Endothelial cell of umbilical vein (primary cell): ENCODE measurements at places on chromosomes 16 and 17. TPM values are rescaled to one million over a fixed set of nuclear protein-coding genes. Genes with fewer than 3 reads are reported as not detected.

- DNase-seq, result peak; percentile 40
Observed at GRCh38 chr17:27457731-27458523, 1.7 kb downstream of the KSR1 start.

GRCh38 chr16:82440336-82440735 lies 186.4 kb upstream of the CDH13 start:
- DNase-seq, result no peak

DNA sequence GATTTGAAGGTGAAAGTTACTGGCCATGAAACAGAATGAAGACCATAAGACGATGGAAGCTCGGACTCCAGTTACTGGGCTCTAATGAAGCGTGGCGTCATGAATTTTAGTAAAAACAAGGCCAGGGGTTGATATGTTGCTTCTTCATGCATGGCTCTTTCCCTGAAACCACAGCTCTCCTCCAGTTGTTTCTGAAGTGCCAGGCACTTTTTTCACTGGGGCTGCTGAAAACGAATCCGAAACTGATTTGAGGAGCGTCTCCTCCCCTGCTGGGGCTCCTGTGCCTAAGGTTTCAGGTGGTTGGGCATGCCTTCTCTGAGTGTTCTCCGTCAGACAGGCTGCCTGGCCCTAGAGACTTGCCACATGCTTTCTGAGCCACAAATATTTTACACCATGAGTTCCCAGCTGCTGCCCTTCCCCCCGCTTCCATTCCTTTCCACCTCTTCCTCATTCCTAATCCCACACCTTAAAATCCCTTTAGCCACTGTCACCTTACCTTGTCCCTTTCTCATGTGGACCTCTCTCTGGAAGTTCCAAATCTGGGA lies 3.7 kb upstream of the MYL4 start:
- no peak for DNase-seq

GRCh38 chr16:56688762-56689161 lies 6.5 kb downstream of the MT1X start:
- DNase-seq, result no peak

- no peak for DNase-seq
Observed at GRCh38 chr16:84813141-84813934, 6.4 kb upstream of the CRISPLD2 start.

- DNase-seq, result peak; percentile 82
Observed at GRCh38 chr17:40019140-40019991, 4.1 kb downstream of the CSF3 start.

- no peak for DNase-seq
Observed at GRCh38 chr17:80795090-80795580, 196.5 kb upstream of the CHMP6 start.

- DNase-seq, result peak; percentile 13
Observed at GRCh38 chr16:47018223-47018891, 44.9 kb upstream of the DNAJA2 start.

- no peak for DNase-seq
Observed at GRCh38 chr17:29549177-29549923, 17.5 kb downstream of the ABHD15 start.

DNA sequence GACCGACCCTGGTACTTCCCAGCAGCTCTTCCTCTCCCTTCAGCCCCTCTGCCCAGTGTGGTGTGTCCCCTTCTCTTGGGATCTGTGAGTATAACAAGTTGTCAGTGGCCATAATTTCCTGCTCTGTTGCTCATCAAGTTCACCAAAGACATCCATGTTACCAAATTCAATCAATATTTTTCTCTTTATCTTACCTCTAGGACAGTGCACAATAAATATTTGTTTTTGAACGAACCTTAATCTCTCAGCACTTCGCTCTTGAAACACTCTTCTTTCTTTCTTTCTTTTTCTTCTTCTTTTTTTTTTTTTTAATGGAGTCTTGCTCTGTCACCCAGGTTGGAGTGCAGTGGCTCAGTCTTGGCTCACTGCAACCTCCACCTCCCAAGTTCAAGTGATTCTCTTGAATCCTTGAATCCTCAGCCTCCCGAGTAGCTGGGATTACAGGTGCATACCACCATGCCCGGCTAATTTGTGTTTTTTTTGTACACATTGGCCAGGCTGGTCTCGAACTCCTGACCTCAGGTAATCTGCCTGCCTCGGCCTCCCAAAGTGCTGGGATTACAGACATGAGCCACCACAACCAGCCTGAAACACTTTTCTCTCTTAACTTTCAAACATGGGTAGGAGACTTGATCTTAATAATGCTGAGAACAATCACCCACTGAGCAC lies 2.7 kb upstream of the UMOD start:
- DNase-seq, result no peak

DNA sequence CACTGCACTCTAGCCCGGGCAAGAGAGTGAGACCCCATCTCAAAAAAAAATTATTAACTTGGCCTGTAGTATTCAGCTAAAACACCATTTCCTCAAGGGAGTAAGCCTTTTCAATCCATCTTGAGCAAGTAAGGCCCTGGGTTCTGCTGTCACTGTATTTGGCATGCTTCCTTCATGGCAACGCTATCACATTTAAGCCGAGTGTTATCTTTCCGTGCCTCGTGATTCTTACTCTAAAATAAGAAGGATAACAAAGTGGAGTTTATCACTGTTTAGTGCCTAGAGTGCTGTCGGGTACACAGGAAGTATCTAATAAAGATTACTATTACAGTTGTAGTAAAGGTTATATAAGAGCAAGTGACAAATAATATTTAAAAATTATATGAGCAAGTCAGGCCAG lies 8.8 kb downstream of the VPS53 start:
- no peak for DNase-seq

- DNase-seq, result no peak
Observed at GRCh38 chr16:78813661-78814311, 714.3 kb downstream of the WWOX start.

GRCh38 chr16:81204798-81205680 lies 33.5 kb upstream of the BCO1 start:
- DNase-seq, result peak; percentile 73

GRCh38 chr16:73526011-73526804 lies 478.3 kb upstream of the ZFHX3 start:
- no peak for DNase-seq

DNA sequence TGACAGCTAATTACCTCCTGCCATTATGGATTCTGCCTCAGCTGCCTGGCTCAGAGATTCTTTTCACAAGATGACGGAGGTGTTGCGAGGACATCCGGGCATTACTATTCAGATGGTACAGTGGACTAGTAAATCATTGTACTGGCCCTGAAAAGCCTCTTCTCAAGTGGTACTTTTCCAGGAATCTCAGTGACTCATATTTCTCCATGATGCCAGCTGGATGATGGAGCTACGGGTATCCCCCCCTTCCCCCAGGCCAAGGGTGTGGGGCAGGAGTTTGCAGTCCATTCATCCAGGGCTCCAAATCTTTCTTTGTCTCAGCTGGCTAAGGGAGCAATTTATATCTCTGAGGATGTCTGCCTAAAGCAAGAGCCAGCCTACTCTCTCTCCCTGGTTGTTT lies 107.7 kb upstream of the GPR139 start:
- DNase-seq, result no peak

- peak; percentile 23 for DNase-seq
Observed at GRCh38 chr17:5283571-5284315, 1.7 kb downstream of the RABEP1 start.

- DNase-seq, result no peak
Observed at GRCh38 chr16:77897831-77898605, 109.7 kb downstream of the VAT1L start.

GRCh38 chr17:36742267-36743000 lies 141.1 kb downstream of the MRM1 start:
- DNase-seq, result no peak

- DNase-seq, result no peak
Observed at GRCh38 chr16:56993204-56993603, 3.8 kb downstream of the NLRC5 start.

DNA sequence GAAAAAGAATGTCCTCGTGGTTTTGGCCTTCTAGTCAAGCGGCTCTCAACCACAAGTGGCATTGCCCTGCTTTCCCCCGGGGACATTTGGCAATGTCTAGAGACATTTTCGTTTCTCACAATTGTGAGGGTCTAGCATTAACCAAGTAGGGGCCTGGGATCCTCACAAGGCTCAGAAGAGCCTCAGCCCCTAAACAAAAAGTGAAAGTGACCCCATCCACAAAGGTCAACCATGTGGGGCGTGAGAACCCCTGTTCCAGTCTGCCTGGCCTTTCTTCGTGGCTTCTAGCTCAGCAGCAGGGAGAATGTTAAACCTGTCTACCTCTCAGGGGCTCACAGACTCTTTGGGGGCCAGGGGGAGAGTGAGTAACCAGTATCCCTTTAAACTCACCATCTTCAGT lies 4.8 kb upstream of the RPL38 start:
- no peak for DNase-seq

GRCh38 chr17:6648181-6648580 lies 3.2 kb downstream of the MED31 start:
- peak; percentile 19 for DNase-seq

- no peak for DNase-seq
Observed at GRCh38 chr17:61368049-61368831, 31.4 kb upstream of the TBX2 start.

GRCh38 chr17:8792646-8793045 lies 6.5 kb downstream of the MFSD6L start:
- DNase-seq, result no peak

- no peak for DNase-seq
Observed at GRCh38 chr16:83603723-83604570, 203.8 kb upstream of the HSBP1 start.

DNA sequence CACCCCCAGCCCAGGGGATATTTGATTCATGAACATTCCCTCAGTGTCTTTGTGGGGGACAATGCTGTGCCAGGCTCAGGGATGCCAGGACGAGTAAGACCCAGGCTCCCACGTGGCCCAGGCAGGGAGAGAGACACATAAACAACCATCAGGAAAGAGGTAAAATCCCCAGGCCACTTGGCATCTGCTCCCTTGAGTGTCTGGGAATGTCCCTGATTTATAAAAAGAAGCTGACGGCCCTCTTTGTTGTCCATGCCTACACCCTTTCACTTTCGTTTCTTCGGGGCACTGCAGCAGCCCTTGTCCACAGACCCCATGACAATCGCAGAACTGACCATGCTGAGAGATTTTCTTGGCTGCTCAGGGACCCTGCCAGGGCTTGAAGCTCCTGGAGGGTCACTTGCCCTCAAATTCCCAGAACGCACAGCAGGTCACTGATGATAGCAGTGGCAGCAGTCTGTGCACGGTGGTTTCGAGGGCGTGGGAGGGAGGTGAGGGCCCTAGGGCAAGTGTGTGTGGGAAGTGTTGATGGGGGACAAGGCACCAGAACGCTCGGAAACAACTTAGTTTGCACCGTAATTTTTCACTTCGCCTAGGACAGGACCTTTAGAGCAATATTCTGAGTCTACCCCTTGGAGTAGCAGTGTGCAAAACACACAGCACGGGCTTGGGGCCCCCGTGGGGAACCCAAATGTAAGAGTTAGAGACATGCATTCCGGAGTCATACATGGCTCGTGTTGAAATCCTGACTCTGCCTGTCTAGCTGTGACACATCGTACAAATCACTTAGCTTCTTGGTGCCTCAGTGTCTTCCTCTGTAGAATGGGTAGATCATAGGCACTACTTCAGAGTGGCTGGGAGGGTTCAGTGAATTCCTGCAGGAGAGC lies 4.7 kb downstream of the NOD2 start:
- peak; percentile 39 for DNase-seq

GRCh38 chr16:8571061-8571596 lies 19.2 kb downstream of the TMEM114 start:
- DNase-seq, result no peak

- no peak for DNase-seq
Observed at GRCh38 chr17:77535892-77536291, 395.1 kb downstream of the SEC14L1 start.

GRCh38 chr16:14098081-14098480 lies 27.0 kb downstream of the MRTFB start:
- DNase-seq, result no peak

- DNase-seq, result no peak
Observed at GRCh38 chr17:59108400-59109102, 1.9 kb upstream of the TRIM37 start.

- no peak for DNase-seq
Observed at GRCh38 chr17:17491546-17491988, 4.6 kb downstream of the RASD1 start.

TMEM88 gene
- total RNA-seq, result 39.2 and 53.4 TPM in 2 replicates

SCN4A gene
- total RNA-seq, result 0.40 TPM in 1 of 2 replicates, not detected in the other

RMI2 gene
- total RNA-seq, result 7.7 and 11.1 TPM in 2 replicates

GPR139 gene
- total RNA-seq, result not detected in 2 replicates

KCNH4 gene
- total RNA-seq, result 0.11 TPM in 1 of 2 replicates, not detected in the other

C17orf50 gene
- total RNA-seq, result not detected in 2 replicates

SMIM36 gene
- not detected in 2 replicates for total RNA-seq

SPG7 gene
- total RNA-seq, result 139 and 146 TPM in 2 replicates

SALL1 gene
- not detected in 2 replicates for total RNA-seq

NLRC3 gene
- total RNA-seq, result 3.4 and 8.2 TPM in 2 replicates

DYNLRB2 gene
- total RNA-seq, result not detected in 2 replicates

TPSD1 gene
- total RNA-seq, result not detected in 2 replicates

MSL1 gene
- 90.8 and 95.0 TPM in 2 replicates for total RNA-seq

TBC1D3G gene
- not detected in 2 replicates for total RNA-seq

TPSAB1 gene
- not detected in 2 replicates for total RNA-seq

NPW gene
- total RNA-seq, result 3.3 and 3.9 TPM in 2 replicates

CDRT15L2 gene
- not detected in 2 replicates for total RNA-seq

ADAM11 gene
- total RNA-seq, result 0.51 and 0.71 TPM in 2 replicates

GSG1L gene
- total RNA-seq, result not detected in 2 replicates

KRTAP1-5 gene
- not detected in 2 replicates for total RNA-seq

LRRC37A gene
- 0.88 and 4.0 TPM in 2 replicates for total RNA-seq

ASPA gene
- total RNA-seq, result not detected in 2 replicates

TNFSF13 gene
- total RNA-seq, result 3.7 and 5.4 TPM in 2 replicates
